ENCODE measurements at places on chromosomes 7 and 10.

DNA sequence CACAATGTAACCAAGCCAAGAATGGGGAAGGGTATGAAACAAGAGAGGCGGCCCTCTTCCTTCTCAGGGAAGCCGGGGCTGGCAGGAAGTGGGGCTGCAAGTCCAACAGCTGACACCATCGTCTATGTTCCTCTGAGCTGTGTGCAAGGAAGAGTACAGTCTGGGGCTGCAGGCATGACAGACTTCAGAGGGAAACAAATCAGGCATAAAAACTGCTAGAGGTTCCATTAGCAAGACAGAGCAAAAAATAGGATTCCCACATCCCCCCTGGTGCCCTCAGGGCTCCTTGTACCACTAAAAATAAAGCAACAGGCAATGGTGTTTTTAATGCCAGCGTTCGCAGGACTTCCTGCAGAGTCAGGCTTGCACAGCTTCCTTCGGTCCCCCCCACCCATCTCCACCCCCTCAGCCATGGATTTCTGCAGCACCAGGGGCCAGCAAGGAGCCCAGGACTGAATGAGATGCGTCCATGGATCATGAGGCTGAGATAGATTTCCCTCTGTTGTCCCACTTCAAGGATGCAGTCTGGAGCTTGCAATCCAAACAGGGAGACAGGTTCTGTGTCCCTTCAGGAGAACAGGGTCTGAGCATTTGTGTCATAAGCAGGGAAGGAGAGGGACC lies 34.6 kb downstream of the KCNMA1 start:
- DNase-seq, result no peak

DNA sequence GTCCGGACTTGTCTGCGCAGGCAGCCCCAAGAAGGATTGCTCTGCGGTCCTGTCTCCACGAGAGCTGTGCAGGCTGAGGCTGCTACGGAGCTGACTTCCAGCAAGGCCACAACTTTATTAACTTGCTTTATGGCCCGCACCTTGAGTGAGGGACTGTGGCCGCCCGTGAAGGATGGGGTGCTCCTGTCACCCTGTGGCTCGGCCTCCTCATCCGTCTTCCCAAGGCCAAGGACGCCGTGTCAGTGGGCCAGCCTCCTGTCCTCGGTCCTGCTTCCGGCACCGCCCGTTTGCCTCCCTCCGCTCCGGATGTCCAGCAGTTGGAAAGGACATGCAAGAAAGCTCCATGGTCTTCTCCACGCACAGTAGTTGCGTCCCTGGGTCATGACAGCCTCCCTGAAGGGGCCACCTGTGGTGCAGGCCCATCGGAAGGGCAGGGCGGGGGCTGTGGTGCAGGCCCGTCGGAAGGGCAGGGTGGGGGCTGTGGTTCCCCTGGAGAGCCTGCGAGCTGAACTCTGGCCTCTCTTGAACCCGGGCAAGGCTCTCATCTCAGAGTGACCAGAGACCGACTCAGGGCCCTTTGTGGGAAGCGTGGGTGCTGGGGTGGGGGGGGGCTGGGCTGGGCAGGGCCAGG lies 87.1 kb downstream of the NKX6-2 start:
- peak; percentile 13 for DNase-seq

DNA sequence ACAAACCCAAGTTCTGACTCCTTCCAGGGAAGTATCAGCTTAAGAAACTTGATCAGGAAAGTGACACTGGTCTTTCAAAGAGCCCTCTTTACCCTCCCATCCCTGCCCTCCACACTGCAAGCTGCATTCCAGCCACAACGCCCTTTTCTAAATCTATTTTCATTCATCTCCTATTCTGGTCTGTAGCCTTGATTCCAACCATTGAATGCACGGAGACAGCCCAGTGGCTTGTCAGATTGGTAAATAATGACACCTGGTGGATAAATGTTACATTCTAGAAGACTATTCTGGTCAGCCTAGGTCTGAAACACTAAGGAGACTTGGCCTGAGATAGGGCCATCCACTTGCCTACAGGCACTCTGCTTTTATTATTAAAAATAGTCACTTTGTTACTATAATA lies 20.9 kb downstream of the MORN4 start:
- no peak for DNase-seq

- DNase-seq, result no peak
Observed at GRCh38 chr10:72729528-72729927, 37.6 kb downstream of the MCU start.

DNA sequence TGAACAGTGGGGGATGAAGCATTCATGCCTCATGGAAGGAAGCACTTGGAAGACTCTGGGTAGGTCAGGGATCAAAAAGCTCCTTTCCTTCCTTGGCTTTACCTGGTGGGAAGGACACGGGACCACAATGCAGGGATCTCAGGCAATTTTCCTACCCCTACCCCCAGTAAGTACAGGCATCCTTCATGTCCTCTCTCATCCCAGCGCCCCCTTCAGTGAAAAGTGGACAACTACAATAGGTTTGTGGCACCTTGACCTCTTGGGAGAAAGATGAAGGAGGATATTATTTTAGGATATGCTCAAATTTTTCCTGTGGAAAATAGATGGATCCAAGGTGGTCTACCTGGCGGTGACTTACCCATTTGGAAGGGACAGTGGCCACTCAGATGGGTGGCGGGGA lies 16.5 kb downstream of the AFAP1L2 start:
- no peak for DNase-seq
